ENCODE measurements at places on chromosomes 3 and 15.

DNA sequence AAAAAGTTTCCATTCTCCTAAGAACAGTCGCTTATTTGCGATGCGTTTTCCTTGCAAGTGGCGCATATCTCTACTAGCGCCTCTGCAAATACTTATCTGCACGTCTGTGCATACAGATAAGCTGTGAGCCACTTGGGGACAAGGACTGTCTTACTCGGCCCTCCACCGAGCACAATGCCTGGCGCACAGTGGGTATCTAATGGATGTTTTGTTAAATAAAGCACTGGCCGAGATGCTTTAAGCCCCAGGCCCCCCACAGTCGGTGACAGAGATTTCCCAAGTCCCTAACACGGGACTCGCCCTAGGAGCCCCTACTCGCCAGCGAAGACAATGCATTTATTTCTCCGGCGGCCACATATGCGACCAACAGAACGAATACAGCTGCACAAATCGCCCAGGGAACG is 503 bp downstream of the HLTF start:
- DNase-seq: no peak

DNA sequence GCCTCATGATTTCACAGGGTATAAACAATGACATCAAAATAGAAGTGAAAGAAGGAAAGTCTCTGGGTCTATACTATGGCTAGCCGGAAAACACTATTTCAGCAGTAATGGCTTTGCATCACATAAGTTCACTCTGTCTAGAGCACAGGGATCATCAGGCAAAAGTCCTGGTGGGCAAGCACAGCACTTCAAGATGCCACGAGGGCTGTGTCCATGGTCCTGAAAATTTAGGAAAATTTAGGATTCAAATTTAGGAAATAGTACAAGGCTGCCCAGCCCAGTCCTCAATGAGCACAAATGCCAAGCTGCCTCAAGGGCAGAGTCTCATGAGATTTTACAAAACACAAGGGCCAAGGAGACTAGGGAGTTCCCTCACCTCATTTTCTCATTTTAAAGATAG is 54.1 kb downstream of the RORA start:
- DNase-seq: no peak

- no peak for DNase-seq
Measured at GRCh38 chr3:31187380-31187779, 292.9 kb upstream of the GADL1 start.

- DNase-seq: no peak
Measured at GRCh38 chr3:30286811-30287210, 319.6 kb upstream of the TGFBR2 start.

DNA sequence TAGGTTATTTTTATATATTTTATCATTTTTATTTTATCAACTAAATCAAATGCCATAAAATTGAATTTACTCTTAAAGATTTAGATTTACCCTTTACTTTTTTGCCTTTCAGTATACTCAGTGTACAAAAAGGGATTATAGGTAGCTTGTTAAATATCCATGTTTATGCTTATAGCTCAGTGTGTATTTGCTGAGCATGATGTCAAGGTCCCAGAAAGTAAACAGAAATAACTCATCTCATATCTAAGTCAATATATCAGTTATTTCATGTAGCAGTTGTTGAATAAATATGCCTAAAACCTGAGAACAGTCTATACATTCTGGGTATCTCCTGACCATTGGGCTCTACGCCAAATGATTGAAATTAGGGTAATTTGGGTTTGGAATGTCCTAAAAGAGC is 693.8 kb downstream of the NAALADL2 start:
- no peak for DNase-seq

- no peak for DNase-seq
Measured at GRCh38 chr3:137990427-137990826, 19.5 kb upstream of the CLDN18 start.

DNA sequence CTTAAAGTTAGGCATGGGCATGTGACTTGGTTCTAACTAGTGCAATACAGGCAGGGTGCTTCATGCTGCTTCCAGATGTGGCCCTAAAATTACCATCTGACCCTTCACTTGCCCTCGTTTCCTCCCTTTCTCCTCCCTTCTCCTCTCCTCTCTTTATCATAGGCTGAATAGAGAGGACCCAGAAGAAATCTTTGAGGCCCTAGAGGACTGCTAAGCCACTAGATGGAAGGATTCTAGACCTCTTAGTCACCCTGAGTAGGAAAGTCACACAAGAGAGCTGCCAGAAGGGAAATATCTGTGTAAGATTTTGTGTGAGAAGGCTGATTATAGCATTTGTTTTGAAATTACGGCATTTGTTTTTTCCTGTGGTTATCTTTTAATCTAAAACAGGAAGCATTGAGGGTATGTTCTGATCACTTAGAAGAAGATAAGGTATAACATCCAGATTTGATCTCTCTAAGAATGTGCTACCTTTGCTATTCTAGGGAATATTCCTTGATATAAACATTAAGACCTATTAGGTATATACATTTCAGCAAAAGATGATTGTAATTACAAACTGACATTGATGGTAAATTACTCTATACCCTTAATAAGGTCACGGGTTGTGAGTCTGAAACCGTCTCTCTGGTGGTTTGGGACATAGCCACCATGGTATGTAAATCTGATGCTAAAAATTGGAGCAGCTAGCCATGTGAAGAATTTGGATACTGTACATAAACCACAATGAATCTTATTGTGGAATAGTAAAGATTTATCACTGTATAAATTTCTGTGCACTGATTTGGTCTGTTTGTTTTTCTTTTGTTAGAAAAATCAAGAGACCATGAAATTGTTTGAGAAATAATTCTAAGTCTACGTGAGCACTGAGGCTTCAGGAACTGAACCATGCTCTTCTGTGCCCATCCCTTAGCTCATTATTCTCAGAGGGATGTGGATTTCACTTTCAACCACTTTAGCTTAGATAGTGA is 84.1 kb downstream of the TP63 start:
- no peak for DNase-seq

DNA sequence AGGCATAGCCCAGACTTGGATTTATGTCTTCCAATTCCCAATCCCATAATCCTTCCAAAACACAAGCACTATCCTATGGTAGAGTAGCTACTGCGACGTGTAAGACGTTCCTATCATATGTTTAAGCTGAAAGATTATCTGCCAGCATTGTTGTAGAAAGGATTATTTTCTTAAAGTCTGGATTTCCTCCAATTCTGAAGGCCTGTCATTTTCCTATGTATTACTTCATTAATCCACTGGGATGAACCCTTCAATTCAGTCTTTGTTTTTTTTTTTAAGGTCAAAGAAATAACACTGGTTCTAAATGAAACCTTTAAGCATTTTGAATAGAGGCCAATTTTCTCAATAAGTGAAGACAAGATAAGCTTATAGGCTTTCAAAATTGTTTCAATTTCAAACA is 289.0 kb downstream of the SLC9A9 start:
- DNase-seq: no peak

DNA sequence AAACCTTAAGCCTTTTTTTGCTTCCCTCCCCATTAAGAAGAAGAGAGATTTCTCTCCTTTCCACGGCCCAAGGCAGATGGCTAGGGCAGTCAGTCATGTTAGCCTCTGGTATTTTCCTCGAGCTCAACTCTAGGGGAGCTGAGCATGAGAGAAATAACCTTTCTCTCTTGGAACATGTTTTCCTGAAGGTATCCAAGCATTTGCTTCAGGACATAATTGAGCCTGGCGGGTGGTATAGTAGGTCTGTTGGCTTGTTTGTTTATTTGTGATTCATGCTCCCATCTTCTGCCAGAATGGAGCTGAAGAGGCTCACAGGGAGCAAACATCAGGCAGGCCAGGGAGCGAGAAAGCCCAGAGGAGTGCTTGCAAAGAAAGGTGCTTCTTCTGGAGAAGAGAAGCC is 102.5 kb downstream of the MESD start:
- DNase-seq: no peak

Measured in BE2C (cell line).